ENCODE measurements at places on chromosomes 7 and 10.
A peak's percentile ranks its signal among the peaks of the same experiment; 100 is the strongest.

DNA sequence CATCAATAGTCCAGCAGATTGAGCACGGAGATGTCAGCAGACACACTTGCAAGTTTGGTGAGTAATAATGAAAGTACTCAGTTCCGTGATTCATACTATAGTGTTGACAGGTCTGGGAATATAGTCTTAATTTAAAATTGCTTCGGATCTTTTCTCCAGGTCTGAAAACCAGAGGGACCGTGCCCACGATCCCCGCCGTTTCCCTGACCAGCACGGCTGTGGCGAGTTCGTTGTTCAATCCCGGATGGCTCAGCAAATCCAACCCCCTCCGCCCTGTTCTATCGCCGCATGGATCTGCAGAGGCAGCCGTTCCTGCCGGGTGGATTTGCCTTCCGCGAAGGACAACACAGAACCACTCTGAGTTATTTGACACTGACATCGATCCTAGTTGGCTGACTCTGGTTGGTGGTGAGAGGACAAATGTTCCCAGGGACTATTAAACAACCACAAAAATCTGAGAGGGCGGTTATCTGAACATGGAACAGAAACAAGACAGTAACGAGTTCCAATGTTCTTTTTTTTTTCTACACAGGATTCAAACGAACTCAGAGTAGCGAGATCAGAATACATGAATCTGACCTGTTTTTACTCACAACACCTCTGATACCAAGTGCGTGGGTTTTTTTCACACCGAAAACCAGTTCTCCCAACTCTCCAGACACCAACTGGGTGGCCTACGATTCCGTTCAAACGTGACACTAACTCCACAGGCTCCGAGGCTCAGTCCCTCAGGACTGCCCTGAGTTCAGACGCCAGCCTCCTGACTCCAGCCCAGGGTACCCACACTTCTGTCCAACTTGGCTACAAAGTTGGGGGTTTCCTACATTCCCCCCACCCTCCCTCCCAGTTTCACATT is 52.7 kb downstream of the RBM17 start:
- no peak for DNase-seq

DNA sequence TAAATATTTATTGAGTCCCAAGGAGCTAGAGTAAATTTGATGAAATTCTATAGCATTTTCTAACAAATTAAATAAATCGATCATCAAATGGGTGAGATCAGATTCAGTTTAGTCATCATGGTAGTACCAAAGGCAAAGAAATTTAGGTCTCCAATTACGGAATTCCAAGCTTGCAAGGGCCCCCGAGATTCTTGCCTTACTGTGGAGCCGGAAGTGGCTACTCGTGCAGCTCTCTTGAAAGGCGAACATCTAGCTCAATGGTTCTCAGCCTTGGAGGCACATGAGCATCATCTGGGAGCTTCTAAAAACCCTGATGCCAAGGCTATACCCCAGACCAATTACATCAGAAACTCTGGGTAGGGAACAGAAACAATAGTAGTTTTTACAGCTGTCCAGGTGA is 117.9 kb upstream of the PRR15 start:
- DNase-seq, result no peak

- no peak for DNase-seq
These were observed 76.1 kb upstream of the CPXM2 start for GRCh38 chr10:123967626-123968243.

DNA sequence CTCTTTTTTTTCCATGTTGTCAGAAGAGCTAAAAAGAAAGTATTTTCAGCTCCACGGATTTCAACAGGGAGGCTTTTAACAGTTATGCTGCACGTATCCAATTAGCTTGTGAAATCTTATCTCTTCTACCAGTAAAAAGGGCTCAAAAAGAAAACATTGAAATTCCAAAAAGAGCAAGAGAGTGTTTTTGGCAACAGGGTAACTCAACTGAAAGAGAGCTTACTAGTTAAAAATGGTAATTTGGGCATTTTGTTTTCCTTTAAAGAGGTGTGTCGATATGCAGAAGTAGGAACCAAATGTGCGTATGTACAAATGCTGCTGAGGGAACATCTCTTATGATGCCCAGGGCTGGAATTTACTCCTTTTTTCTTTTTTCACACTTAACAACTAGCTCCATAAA is 292.8 kb downstream of the PRKG1 start:
- no peak for DNase-seq

GRCh38 chr7:95411036-95411435 is 14.9 kb upstream of the PON3 start:
- no peak for DNase-seq

GRCh38 chr7:39825401-39825980 is 124.6 kb upstream of the CDK13 start:
- DNase-seq, result no peak

- DNase-seq, result no peak
These were observed 233.4 kb downstream of the PAXIP1 start for GRCh38 chr7:154769527-154769926.

DNA sequence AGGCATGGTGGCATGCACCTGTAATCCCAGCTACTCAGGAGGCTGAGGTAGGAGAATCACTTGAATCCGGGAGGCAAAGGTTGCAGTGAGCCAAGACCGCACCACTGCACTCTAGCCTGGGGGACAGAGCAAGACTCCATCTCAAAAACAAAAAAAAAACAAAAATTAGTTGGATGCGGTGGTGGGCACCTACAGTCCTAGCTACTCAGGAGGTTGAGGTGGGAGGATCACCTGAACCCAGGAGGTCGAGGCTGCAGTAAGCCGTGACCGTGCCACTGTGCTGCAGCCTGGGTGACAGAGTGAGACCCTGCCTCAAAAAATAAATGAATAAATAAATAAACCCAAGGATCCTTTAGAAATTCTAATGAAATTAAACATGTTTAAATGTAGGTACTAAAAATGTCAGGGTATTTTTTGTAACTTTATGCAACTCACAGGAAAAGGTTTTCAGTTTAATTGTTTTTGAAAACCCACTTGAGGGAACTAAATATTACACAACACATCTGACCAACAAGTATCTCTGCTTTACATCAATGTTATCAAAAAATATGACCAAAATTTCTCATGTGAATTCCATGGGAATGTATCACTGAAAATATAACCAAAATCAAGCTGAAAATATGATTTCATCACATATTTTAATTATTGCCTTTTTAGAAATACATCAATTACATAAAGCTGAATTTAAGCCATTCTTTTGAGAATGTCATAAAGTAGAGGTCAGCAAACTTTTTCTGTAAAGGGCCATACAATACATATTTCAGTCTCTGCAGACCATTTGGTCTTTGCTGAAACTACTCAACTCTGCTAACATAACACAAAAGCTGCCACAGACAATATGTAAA is 23.9 kb downstream of the UPF2 start:
- no peak for DNase-seq

GRCh38 chr10:15824498-15824897 is 35.8 kb downstream of the MINDY3 start:
- DNase-seq, result no peak

DNA sequence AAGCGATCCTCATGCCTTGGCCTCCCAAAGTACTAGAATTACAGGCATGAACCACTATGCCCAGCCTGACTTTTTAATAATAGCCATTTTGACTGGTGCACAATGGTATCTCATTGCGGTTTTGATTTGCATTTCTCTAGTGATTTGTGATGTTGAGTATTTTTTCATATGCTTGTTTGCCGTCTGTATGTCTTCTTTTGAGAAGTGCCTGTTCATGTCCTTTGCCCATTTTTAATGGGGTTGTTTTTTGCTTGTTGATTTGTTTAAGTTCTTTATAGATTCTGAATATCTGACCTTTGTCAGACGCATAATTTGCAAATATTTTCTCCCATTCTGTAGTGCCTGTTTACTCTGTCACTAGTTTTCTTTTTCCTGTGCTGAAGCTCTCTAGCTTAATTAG is 219.2 kb upstream of the CTBP2 start:
- DNase-seq, result no peak

DNA sequence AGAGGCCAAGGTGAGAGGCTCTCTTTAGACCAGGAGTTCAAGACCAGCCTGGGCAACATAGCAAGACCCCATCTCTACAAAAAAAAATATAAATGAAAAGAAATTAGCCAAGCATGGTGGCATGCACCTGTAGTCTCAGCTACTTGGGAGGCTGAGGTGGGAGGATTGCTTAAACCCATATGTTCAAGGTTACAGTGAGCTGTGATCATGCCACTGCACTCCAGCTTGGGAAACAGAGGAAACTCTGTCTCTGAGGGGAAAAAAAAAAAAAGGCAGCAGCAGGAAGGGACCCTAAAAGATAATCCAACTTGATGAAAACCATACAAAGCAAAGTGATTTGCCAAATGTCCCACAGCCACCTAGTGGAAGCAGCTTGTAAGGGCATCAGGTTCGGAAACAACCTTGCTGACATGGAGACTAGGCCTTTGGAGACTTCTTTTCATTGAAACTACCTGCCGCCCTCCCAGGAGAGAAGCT is 15.6 kb upstream of the PBLD start:
- DNase-seq, result no peak

DNA sequence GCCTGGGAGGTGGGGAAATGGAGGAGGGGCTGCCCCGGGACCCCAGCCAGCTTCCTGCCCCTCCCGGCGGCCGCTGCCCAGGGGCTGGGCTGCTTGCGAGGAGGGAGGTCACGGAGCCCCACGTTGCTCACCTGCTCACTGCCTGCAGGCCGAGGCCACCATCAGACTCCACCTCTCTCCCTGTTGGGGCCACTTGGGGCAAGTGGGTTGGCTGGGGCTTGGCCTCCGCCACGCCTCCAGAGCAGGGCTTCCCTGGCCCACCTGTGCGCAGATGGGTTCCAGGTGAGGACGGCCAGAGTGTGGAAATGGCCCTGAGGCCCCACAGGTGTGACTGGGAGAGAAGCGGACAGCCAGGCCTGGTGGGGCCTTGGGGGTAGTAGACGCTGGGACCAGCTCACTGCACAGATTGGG is 82.8 kb upstream of the DIP2C start:
- DNase-seq, result no peak

- no peak for DNase-seq
These were observed 14.8 kb upstream of the FLNC start for GRCh38 chr7:128815289-128815942.

- DNase-seq, result no peak
These were observed 159.0 kb downstream of the ELFN1 start for GRCh38 chr7:1829111-1829510.

DNA sequence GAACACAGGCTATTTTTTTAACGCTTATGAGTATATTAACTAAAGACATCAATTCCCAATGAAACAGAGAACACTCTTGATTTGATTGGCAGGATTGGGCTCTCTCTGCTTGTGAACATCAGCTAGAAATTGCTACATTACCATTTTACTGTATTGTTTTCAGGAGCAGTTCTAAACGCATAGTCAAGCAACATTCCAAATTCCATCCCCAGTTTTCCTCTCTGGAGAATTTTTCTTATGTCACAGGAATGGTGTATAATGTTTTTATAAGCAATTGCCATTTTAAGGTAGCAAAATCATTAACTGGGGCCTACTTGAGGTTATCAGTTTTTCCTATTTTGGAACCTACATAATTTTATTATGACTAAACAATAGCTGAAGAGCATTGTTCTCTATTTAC is 276.9 kb upstream of the LRRN3 start:
- DNase-seq, result no peak

DNA sequence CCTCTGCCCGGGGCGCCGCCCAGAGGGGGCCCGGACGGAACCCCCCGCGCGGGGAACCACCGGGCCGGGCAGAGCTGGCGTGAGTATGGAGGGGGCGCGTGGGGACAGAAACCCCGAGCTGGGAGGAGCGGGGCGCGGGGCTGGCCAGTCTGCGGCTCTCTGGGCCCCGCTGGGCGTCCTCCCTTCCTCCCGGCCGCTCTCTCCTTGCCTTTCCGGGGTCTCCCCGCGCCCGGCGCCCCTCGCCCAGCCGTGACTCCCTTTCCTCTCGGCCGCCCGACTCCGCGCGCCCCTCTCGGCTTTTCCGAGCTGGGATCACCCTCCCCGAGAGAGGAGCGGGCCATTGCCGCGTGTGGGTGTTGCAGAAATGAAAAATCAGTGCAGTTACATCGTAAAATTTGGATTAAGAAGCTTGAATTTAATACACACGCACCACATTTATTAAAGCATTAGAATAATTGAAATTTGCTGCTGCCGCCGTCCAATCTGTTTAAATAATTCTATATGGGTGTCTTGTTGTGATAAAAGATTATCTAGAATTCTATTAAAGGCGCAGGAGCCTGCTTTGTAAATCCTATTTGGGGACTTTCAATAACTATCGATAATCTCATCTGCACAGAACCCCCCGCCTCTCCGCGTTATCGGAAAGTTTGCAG is 9.1 kb downstream of the UNCX start:
- no peak for DNase-seq

GRCh38 chr10:26725837-26726727 is 28.6 kb downstream of the PDSS1 start:
- DNase-seq, result peak; percentile 23
